ENCODE measurements at places on chromosomes 12 and 14. TPM values are rescaled to one million over a fixed set of nuclear protein-coding genes. Genes with fewer than 3 reads are reported as not detected.

DNA sequence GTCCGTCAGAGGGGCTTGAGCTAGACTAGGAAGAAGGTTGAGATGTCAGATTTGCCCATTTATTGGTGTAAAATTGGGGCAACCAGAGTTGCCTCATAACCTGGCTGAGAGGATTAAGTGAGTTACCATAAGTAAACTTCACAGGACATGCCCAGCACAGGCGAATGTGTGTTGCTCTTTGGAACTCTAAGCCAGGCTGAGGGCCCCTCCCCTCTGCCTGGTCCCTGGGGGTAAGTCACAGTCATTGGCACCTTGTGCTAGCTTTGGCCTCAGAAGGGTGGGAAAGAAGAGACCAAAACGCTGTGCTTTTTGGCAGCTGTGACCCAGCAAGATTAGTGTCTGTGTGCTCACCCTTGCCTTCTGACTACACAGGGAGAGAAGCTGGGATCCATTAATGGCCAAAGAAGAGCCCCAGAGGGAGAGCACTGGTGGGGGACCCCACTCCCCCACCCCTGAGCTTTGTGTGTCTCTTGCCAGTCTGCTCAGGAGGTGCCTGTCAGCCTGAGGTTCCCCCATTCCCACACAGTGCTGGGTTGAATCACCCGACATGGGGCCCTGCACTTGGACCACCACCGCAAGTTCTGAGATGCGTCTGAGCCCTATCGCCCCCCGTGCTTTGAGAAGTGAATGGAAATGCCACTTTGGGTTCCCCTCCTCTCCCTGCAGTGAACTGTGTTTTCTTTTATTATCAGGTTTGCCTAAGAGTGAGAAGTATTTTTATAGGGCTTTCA, 74.1 kb downstream of the CACNA1C start:
- DNase-seq = no peak
- H3K36me3 ChIP-seq = no peaks in the 10 kb centered on the region
- no peak overlapping the region for H3K4me3 ChIP-seq
- peaks cover 18% of the 10 kb centered on the region for H3K27me3 ChIP-seq

- no peak for DNase-seq
- no peak overlapping the region for H3K4me3 ChIP-seq
- peaks cover 11% of the 10 kb centered on the region for H3K4me1 ChIP-seq
- no peaks in the 10 kb centered on the region for H3K27me3 ChIP-seq
Observed at GRCh38 chr14:64573109-64573508, 23.3 kb downstream of the PPP1R36 start.

DNA sequence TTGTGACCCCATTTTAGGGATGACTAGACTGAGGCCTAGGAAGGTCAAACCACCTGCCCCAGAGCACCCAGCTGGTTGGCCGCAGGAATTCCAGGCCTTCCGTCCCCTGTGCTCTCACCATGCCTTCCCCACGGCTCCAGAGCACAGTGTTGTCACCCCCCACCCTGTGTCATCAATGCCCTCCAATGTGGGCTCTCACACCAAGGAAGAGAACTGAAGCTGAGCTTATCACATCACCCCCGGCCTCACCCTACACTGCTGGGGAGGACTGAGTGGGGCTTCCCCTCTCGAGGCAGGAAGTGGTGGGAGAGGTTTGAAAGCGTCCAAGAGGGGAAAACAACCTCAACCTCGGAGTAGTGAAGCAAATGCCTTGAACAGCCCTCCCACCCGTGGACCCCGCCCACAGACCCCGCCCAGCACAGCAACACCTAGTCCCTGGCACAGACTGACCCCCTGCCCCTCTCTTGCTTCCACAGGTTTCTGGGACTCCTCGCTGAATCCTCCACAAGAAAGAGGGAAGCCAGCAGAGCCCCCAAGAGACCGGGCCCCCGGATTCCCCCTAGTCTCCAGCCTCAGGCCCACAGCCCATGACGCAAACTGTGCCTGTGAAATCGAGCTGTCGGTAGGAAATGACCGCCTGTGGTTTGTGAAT, 97.2 kb downstream of the LGMN start:
- DNase-seq = no peak
- H3K4me3 ChIP-seq = no peak overlapping the region
- H3K36me3 ChIP-seq = no peaks in the 10 kb centered on the region
- H3K27me3 ChIP-seq = no peaks in the 10 kb centered on the region
- H3K4me1 ChIP-seq = peaks cover 40% of the 10 kb centered on the region

GRCh38 chr14:71525663-71526221, 406.5 kb upstream of the RGS6 start:
- H3K27me3 ChIP-seq = no peaks in the 10 kb centered on the region
- H3K36me3 ChIP-seq = peaks cover 5% of the 10 kb centered on the region
- no peak overlapping the region for H3K27ac ChIP-seq
- H3K4me3 ChIP-seq = no peak overlapping the region
- DNase-seq = no peak

DNA sequence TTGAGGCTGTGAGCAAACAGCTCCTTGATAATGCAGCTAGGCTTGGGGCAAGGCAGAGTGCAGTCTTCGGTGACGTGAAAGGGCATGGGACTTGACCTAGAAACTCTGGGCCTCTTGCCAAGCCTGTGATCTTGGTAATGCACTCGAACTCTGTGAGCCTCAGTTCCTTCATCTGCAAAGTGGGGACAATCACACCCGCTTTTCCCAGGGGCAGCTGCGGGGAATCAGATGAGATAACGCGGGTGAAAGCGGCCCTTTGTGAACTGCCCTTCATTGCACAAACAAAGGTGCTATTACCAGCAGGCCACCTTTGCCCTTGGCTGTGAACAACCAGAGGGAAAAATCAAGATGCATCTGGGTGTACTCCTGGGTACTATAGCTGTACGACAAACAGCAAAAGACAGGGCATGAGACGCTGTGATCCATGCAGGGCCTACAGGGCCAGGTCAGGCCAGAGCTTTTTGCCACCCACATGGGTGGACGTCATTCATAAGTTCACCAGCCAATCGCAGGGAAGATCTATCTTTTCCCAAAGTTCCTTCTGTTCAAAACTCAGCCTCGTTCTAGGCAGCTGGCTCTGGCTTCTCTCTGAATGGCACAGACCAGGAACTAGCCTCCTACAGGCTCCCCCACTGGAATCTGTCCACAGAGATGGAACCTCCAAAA, 3.2 kb downstream of the MSI1 start:
- H3K27ac ChIP-seq = no peak overlapping the region
- no peak for DNase-seq

DNA sequence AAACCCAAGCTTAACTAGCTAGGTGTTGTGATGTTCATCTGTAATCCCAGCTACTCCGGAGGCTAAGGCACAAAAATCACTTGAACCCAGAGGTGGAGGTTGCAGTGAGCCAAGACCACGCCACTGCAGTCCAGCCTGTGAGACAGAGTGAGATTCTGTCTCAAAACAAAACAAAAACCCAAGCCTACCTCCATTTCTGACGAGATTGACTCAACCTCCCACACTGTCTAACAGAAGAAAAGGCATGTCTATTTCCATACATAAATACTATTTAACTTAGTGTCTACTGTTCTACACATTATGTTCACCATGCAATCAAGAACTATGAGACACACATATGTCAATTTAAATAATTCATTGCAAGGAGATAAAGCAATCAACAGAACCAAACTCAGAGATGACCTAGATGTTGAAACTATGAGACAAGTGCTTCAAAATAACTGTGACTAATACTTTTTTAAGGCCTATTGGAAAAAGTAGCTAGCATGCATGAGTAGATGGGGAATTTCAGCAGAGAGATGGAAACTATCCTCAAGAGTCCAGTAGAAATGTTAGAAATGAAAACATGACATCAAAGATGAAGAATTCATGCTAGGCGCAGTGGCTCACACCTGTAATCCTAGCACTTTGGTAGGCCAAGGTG, 75.9 kb upstream of the DHRS4 start:
- no peak for DNase-seq
- H3K4me3 ChIP-seq = no peak overlapping the region
- no peaks in the 10 kb centered on the region for H3K36me3 ChIP-seq
- H3K27ac ChIP-seq = no peak overlapping the region
- H3K27me3 ChIP-seq = peaks cover 26% of the 10 kb centered on the region

Gene FOXN4
- not detected for total RNA-seq

GRCh38 chr12:105072888-105073488, 11.3 kb downstream of the ALDH1L2 start:
- no peaks in the 10 kb centered on the region for H3K36me3 ChIP-seq
- DNase-seq = no peak
- no peaks in the 10 kb centered on the region for H3K27me3 ChIP-seq

DNA sequence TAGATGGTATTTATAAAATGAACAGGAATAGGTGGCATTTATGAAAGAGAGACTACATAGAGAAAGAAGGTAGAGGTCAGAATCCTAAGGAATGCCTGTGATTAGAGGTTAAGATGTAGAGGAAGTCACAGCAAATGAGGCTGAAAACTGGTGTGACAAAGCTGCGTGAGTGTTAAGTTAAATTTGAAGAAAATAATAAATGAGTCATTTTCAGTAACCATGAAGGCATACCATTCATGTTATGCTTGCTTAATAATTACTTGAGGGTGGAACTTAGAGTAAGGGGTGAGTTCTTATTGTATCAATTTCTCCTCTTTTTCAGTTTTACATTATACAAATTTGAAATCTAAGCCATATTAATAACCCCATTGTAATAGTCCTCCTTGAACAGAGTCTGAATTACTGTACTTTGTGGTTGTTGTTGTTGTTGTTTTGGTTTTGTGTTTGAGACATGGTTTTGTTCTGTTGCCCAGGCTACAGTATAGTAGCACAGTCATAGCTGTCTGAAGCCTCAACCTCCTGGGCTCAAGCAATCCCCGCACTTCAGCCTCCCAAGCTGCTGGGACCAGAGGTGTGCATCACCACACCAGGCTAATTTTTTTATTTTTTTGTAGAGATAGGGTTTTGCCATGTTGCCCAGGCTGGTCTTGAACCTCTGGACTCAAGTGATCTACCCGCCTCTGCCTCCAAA, 761.5 kb downstream of the GALC start:
- no peaks in the 10 kb centered on the region for H3K36me3 ChIP-seq
- no peaks in the 10 kb centered on the region for H3K4me1 ChIP-seq
- no peaks in the 10 kb centered on the region for H3K27me3 ChIP-seq
- no peak overlapping the region for H3K4me3 ChIP-seq
- no peak for DNase-seq
- H3K27ac ChIP-seq = no peak overlapping the region

- H3K27me3 ChIP-seq = no peaks in the 10 kb centered on the region
- no peak overlapping the region for H3K4me3 ChIP-seq
- DNase-seq = no peak
- H3K36me3 ChIP-seq = no peaks in the 10 kb centered on the region
- peaks cover 12% of the 10 kb centered on the region for H3K4me1 ChIP-seq
Observed at GRCh38 chr12:30969606-30970395, 43.3 kb downstream of the TSPAN11 start.
